ENCODE measurements at places on chromosomes 2 and 18.

DNA sequence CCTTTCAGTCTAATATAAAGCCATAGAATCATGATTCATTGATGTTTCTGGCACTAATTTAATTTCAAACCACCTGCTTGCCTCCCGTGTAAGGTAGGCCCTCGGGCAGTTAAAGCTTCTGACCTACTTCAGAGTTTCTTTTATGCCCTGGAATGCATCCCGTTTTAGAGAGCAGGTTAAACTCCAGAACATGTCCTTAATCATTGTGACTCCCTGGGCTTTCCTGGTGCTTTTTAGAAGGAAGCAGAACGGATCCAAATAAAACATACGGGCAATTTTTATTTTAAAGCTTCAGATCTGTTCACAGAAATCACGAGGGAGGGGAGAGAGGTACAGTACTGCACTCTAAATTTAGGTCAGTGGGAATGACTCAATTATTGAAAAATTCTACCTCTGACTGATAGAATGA lies 134.8 kb downstream of the GCA start:
- DNase-seq = no peak

- DNase-seq = no peak
Observed at GRCh38 chr18:21389283-21389682, 147.3 kb downstream of the GREB1L start.

GRCh38 chr2:55011831-55012671 lies 38.2 kb downstream of the RTN4 start:
- DNase-seq = no peak

- DNase-seq = no peak
Observed at GRCh38 chr18:49949951-49950395, 136.6 kb upstream of the ACAA2 start.

DNA sequence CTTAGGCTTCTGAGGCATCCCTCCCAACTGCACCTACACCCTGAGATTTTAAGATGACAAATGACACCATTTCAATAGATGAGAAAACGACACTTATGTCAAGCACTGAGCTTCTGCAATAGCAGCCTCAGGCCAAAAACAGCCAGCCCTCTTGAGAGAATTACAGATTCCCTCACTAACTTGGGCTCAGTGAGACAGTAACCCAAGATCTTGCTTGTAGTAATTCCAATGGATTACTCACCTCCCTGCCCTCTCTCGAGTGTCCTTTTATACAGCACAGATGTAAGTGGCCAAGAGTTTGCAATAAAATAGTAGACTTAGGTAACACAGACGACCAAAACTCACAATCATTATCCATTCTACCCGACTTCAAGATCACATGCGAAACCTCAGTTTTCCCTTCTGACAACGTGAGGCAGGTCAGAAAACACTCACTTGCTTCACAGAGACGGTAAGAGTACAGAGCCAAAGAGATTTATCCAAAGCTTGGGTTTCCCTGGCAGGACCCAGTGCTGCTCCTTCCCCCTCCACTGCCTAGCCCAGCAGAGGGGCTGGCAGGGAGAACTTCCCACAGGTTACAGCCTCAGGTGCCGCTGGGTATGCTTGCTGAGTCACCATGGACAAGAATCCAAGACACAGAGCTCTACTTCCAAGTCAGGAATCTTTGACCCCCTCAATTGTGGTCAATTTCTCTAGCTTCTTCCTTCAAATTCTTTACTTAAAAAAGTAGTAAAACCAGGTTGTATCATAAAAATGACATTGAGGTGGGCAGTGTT lies 181.4 kb downstream of the MYO5B start:
- no peak for DNase-seq

- peak; percentile 60 for DNase-seq
Observed at GRCh38 chr2:40093021-40093675, 314.1 kb upstream of the THUMPD2 start.

DNA sequence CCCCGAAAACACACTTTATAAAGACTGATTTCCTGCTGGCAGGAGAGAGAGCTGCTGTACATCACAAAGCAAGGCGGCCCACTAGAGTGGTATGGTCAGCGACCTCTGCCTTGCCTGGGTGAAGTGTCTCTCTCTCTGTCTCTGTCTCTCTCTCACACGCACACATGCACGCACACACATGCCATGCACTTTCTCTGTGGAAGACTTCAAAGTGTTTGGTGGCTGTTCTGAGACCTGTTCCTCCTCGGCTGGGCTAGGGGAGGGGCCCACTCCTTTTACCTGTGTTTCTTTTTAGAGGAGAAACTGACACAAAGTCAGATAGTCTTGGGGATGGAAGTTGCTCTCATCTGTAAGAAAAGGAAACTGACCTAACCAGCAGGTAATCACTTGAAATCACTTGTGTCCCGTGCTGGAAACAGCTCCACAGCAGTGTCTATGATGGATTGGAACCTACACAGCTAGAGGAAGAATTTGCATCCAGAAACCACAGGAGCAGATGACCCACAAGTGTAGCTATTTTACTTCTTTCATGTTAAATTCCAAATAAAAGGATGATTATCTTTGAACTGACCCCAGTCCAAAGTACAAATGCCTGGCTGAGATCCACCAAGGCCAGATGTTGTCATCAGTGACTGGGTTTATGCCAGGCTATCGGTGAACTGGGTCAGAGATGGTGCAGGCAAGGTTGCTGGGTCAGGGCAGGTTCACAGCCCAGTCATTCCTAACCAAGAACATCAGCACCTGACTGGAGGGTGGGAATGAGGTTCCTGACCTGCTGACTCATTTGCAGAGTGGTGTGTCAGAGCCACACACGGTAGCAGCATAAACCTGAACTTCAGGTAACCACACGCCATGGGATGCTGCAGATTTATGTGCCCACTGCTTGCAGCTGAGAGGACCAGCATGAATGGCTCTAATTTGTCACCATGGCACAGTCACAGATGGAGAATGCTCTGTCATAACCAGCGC lies 63.0 kb downstream of the NPAS2 start:
- peak; percentile 81 for DNase-seq

- DNase-seq = no peak
Observed at GRCh38 chr2:214574084-214574781, 163.4 kb downstream of the VWC2L start.

- DNase-seq = no peak
Observed at GRCh38 chr2:144331674-144332355, 188.1 kb downstream of the ZEB2 start.

Measured in RPMI7951 (cell line).